ENCODE measurements at places on chromosomes 12 and 14.

- DNase-seq = no peak
Measured at GRCh38 chr14:66916421-66916820, 272.8 kb upstream of the GARIN2 start.

DNA sequence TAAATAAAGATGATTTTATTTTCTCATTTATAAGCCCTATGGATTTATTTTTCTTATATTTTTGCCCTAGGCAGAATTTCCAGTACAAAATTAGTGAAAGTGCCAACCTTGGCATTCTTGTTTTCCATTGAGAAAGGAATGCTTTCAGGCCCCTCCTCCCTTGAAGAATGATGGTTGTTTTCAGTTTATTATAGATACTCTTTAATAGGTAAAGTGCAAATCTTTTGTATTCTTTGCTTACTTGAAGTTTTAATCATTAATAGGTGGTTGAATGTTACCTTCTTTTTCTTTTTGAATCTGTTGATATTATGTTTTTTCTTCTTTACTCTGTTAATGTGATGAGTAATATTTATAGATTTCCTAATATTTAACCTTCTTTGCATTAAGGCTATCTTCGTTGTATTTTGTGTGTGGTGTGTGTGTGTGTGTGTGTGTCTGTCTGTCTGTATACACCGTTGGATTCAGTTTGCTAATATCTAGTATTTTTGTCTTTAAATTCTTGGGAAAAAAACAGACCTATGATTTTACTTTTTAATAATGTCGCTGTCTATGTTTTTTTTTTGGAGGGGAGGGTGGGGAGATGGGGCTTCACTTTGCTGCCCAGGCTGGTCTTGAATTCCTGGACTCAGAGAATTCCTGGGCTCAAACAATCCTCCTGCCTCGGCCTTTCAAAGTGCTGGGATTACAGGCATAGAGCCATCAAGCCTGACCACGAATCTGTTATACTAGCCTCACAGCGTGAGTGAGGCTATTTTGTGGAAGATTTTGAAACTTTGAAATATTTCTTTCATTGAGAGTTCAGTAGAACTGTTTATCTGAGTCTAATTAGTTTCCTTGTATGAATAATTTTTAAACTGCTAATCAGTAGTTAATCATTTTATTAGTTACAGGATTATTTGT, 13.5 kb downstream of the SRGAP1 start:
- DNase-seq = no peak

DNA sequence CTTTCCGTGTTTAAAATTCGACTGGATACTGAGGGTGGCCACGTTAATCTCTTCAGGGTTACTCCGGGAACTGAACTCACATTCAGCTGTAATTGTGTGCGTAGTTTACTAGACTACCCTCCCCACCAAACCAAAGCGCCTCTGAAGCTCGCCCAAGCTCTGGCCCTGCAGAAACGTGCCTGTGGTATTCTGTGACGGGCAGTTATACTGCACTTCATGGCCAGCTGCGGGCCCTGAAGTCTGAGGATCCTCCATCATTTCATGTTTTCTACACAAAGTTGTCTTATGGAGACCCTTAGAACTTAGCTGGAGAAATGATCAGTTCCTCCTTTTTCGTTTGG, 688 bp downstream of the ZNF26 start:
- no peak for DNase-seq

GRCh38 chr12:98352218-98352811, 163.1 kb upstream of the TMPO start:
- DNase-seq = no peak

DNA sequence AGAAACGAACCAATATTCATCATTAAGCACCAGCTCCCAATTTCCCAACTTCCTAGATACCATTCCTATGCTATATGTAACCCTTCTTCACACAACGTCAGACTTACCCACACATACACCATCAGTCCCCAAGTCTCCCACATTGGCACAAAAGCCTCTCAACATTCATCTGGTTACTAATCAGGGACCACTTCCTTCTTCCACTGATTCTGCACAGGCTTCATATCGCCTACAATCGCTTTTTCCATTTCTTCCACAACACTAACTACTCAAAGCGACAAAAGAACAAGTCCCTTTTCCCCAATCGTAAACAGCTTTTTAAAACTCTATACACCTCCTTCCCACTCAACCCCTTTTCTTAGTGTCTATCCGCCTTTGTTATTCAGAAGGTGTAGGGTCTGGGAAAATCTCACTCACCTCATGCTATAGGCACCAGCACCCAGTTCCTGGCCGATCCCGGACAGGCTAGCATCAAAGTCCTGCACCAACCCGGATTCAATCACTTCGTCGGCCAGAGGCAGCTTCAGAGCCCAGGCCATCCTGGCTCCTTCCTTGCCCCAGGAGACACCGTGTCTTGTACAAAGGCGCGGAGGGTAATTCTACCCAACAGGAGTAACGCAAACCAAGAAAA, 936 bp downstream of the TFCP2 start:
- DNase-seq = no peak

- no peak for DNase-seq
Measured at GRCh38 chr12:128055567-128055966, 211.4 kb upstream of the TMEM132C start.

GRCh38 chr12:116058574-116058973, 218.9 kb downstream of the MED13L start:
- no peak for DNase-seq

Measured in COR-L47 (cell line).